ENCODE measurements at places on chromosomes 5 and 9. TPM values are rescaled to one million over a fixed set of nuclear protein-coding genes. Genes with fewer than 3 reads are reported as not detected.

Gene SRP19
- total RNA-seq, result 104 TPM

Gene C9orf152
- 0.05 TPM for total RNA-seq

Gene MSX2
- total RNA-seq, result 5.9 TPM

Gene GPR151
- total RNA-seq, result not detected

Gene ZDHHC11
- 14.6 TPM for total RNA-seq

Gene GTF2H2C
- total RNA-seq, result 37.5 TPM

Gene PROP1
- total RNA-seq, result not detected

Gene SPOCK1
- 21.8 TPM for total RNA-seq

Gene F2RL1
- 281 TPM for total RNA-seq

Gene HMCN2
- 0.04 TPM for total RNA-seq

Gene PCDHGA9
- 0.04 TPM for total RNA-seq

Gene TPRN
- total RNA-seq, result 9.6 TPM

Gene ADAMTS13
- 0.45 TPM for total RNA-seq

Gene PAEP
- not detected for total RNA-seq

Gene SYK
- total RNA-seq, result 0.25 TPM

Gene PFN3
- not detected for total RNA-seq

Gene GARIN3
- not detected for total RNA-seq

Gene CER1
- not detected for total RNA-seq

Gene OR1J2
- not detected for total RNA-seq

Gene PRRX2
- 8.8 TPM for total RNA-seq

Gene ZNF300
- 2.7 TPM for total RNA-seq

Gene GPRIN1
- total RNA-seq, result 8.1 TPM

Gene PAPPA
- total RNA-seq, result 33.6 TPM

Gene CRHBP
- 0.21 TPM for total RNA-seq

Gene CAMLG
- 31.1 TPM for total RNA-seq

Gene PCDHA3
- 1.2 TPM for total RNA-seq

Gene SYNPO
- total RNA-seq, result 28.6 TPM

All from A549 treated with RU486 at 1 μM for 4 hours (cell line).